BJ (cell line): ENCODE measurements at places on chromosomes 3 and 15.

GRCh38 chr15:41746802-41747201, 27.5 kb upstream of the MAPKBP1 start:
- DNase-seq, result no peak

DNA sequence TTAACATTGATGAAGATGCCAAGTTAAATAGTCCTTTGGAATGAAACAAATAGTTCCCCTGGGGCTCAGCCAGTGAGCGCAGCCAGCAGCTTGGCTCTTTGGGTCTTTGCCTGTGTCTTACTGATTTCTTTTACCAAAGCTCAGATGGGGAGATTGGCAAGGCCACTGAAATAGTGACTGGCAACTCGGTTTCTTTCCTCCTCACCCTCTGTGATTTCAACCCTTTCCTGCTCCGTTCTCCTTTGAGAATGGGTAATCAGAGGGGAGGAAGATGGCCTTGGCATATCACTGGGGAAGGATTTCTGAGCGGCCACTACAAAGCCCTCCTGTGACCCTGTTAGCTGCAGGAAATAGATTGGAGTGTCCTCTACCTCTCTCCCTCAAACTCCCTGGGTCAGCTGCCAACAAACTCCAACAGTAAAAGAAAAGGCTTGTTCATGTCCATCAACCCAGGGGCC, 337.1 kb upstream of the LRRFIP2 start:
- no peak for DNase-seq

DNA sequence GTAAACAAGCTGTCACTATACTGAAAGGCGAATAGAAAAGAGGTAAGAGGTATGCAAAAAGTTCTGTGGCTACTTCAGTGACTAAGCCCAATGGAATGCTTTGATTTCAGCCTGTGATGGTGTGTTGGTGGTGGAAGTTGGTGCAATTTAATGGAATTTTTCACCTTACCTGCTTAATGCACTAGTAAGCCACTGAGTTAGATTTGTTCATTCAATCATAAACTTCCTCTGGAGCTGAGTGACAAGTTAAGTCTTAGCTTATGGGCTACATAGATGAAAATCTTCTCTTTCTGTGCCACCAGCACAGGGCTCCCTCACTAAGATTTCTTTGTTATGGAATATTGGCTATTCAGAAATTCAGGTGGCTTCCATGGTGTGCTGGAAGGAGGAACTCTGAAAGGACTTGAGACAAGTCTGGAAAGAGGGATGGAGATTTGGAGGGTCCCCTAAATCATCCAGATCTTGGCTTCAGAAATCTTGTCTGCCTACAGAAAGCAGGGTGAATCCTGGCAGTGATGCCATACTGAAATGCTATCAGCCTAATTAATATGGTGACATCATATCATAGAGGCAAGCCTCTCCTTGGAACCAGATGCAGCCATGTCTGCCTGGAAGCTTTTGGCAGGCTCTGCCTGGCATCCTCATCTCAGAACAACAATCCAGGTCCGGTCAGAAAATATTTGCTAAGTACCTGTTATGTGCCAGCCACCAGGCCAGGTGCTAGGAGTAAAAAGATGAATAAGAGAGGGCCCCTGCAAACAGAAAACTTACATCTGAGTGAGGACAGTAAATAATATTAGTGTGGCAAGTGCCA, 8.1 kb upstream of the GAP43 start:
- no peak for DNase-seq

DNA sequence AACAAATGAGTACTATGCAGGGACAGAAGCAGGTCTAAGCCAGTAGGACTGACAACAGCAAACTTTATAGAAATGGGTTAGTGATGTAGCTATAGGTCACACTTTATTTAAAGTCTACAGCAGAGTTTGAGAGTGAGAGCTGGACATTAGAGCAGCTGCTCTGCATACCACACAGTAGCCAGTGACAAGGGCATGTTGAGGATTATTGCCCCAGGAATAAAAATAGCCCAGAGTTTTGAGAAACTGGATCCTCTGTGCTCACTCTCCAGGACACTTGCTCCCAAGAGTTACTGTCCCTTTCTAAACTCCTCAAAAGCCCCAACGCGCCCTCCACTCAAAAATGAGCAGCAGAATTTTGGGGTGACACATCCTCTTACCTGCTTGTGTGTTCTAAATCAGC, 21.1 kb downstream of the LRTM1 start:
- DNase-seq, result no peak

DNA sequence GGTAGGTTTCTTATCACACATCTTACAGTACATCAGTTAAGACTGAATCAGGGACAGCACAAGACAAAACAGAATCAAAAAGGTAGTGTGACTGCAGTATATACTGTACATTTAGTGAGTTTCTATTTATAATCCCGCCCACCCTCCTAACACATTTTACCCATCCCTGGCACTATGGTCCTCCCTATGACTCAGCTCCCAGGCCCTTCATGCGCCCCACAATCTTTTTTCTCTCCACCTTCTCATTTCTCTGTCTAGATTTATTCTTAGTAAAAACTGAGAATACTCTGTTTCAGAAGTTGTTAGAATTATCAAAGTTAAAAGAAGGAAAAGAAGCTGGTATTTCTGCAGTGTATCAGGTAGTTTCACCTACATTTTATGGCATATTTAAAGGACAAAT, 427.3 kb downstream of the CNTN4 start:
- no peak for DNase-seq

DNA sequence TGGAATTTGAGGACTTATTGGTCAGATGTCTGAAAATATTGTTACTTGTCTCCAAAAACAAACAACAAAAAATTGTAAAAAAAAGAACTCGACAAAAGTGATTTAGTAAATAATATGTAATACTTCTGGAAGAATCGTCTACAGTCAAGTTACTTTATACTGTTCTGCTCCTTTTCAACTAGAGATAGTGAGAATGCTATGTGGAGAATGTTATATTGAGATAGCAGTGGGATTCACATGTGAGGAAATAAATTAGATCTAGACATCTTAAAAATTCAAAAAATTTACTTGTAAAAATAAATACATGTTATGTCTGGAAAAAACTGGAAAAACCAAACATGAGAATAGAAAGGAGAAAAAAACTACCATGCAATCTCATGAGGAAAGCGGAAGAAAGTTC, 64.9 kb downstream of the SGO1 start:
- DNase-seq, result no peak

- no peak for DNase-seq
These were observed 168.8 kb upstream of the TOPAZ1 start for GRCh38 chr3:44072601-44073540.
